ENCODE measurements at places on chromosomes 1 and 21.

GRCh38 chr1:116585886-116586285 lies 15.1 kb upstream of the CD58 start:
- DNase-seq, result no peak

GRCh38 chr1:178349801-178350200 lies 147.0 kb downstream of the CLEC20A start:
- DNase-seq, result no peak

GRCh38 chr1:110188035-110188618 lies 22.0 kb upstream of the KCNC4 start:
- no peak for DNase-seq

DNA sequence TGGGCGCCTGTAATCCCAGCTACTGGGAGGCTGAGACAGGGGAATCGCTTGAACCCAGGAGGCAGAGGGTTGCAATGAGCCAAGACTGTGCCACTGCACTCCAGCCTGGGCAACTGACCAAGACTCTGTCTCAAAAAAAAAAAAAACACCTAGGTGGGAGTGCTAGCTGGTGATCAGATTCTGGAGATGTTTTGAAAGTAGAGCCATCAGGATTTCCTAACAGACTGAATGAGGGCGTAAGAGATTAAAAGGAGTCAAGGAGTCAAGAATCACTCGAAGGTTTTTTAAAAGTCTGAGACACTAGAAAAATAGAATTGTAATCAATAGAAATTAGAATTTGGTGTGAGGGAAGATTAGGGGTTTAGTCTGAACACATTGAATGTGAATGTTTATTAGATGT lies 73.8 kb downstream of the HSF2BP start:
- DNase-seq, result no peak

DNA sequence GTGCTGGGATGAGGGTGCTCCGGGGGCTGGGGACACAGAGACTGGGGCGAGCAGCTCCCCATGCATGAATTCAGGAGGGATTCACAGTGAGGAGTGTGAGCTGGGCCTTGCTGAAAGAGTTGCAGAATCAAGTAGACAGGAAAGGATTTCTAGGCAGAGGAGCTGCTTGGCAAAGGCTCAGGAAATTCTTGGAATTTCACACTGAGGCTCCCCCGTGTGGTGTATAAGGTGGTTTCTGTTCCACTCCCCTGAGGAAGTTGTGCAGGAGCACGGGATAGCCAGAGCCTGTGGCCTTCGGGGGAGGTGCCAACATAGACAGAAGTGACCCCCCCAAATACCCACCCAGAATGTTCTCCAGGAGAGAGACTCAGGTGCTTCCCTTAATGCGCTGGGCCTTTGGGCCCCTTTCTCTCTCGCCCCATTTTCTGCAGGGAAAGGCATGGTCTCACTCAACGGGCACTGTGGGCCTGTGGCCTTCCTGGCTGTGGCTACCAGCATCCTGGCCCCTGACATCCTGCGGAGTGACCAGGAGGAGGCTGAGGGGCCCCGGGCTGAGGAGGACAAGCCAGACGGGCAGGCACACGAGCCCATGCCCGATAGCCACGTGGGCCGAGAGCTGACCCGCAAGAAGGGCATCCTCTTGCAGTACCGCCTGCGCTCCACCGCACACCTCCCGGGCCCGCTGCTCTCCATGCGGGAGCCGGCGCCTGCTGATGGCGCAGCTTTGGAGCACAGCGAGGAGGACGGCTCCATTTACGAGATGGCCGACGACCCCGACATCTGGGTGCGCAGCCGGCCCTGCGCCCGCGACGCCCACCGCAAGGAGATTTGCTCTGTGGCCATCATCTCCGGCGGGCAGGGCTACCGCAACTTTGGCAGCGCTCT lies 58.5 kb upstream of the ACTL8 start:
- no peak for DNase-seq

GRCh38 chr21:34935898-34936297 lies 113.2 kb downstream of the RUNX1 start:
- DNase-seq, result no peak

GRCh38 chr21:37263827-37264600 lies 3.1 kb downstream of the VPS26C start:
- DNase-seq, result no peak

- DNase-seq, result peak; percentile 13
Measured at GRCh38 chr1:13700521-13701270, 708 bp downstream of the PRDM2 start.

Data from T follicular helper cell (primary cell).